ENCODE measurements at places on chromosomes 1 and 21. TPM values are rescaled to one million over a fixed set of nuclear protein-coding genes. Genes with fewer than 3 reads are reported as not detected.
A peak's percentile ranks its signal among the peaks of the same experiment; 100 is the strongest.

Gene GUCA2B
- 72.5 TPM for polyA plus RNA-seq

Gene TTC22
- 28.2 TPM for polyA plus RNA-seq

Gene FABP3
- polyA plus RNA-seq = 31.8 TPM

Gene HRNR
- 0.12 TPM for polyA plus RNA-seq

Gene LCE2A
- polyA plus RNA-seq = not detected

Gene AK5
- polyA plus RNA-seq = 4.2 TPM

Gene NR0B2
- polyA plus RNA-seq = 91.2 TPM

Gene FCRL4
- polyA plus RNA-seq = 0.07 TPM

Gene CYP4B1
- 2.3 TPM for polyA plus RNA-seq

DNA sequence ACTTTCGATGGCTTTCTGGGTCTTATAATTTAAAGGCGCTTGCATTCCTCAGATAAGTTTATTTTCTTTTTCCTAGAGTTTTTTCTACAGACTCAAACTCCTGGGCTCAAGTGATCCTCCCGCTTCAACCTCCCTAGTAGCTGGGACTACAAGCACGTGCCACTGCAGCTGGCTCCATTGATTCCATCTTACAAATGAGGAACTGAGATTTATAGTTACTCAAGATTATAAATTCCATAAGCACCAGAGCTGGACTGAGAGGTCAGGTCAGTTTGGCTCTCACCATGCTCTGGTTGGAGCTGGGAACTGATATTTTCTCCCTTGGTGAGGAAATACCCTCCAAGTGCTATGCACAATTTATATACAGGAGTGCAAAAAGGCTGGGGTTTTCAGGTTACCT is 13.4 kb upstream of the PRPF38B start:
- DNase-seq = no peak

GRCh38 chr1:45879885-45880598 is 76.6 kb downstream of the MAST2 start:
- no peak for DNase-seq

DNA sequence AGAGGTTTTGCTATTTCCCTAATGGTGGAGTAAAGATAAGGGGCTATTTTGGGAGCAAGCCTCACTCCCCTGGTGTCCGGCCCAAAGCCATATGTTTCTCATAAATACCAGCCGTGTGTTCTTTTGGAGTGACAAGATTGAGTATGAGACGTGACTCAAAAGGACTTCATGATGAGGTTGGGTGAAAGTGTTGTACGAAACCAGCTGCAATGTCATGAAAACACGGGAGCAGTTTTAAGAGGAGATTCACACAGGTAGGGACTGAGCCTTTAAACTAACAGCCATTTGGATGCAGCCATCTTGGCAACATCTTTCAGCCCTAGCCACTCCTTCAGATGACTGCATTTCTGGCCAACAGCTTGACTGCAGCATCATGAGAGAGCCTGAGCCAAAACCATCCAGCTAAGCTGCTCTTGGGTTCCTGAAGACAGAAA is 532.3 kb upstream of the USP24 start:
- no peak for DNase-seq

DNA sequence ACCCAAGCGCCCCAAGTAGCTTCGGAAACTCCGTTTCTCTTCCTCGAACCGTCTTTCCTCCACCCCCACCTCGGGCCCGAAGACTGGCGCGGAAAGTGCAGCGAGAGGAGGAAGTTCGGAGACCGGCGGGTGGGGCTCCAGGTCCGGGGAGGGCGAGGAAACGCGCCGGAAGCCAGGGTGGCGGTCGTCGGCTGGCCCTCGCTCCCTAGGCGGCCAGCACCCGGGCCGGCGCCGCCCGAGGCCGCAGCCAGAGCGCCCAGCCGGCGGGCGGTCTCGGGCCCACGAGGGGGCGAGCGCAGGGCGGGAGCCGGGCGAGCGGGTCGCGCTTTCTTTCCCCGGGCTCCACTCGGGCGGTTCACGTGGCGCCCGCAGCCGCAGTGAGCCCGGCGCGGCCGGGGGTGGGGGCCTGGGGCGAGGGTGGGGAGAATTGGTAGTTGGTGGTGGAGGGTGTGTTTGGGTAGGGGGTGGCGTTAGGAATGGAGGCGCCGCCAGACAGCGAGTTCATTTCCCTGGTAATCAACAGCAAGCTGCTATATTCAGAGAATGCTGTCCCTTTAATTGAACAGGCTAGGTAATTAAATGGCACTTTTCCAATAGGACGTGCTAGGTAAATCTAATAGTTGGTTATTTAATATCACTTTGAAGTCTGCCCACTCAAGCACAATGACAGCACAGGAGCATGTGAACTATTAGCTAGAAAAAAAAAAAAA is 6.7 kb downstream of the LMO4 start:
- DNase-seq = peak; percentile 72

DNA sequence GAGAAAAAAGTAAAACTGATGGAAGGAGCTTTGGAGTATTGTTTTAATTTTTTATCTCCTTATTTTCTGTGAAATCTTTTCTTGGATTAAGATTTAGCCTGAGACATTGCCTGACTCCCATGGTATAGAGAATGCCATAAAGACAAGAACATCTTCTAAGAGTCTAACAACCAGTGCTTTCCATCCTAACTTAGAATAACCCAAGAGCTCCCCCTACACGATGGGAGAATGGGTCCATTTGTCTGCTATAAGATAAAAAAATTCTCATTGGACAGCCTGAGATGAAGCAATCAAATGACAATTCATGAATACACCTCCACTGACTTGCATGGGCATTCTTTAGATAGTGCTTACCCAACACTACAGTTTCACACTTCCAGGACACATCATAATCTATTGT is 478.1 kb downstream of the TTLL7 start:
- DNase-seq = no peak

DNA sequence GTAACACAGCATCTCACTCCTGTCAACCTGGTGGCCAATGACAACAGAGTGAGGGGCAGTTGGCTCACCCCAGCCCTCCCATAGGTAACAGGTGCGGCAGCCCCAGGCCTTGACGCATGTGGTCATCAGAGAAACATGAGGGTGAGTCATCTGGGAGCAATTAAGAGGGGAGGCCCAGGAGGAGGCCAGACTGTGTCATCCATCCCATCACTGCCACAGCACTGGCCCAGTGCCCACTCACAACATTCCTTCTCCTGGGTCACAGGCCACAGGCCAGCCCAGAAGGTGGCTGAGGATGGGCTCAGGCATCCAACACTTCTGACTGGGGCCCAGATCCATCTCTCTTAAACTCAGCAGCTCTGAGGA is 17.1 kb downstream of the TEX35 start:
- peak; percentile 67 for DNase-seq

- no peak for DNase-seq
Measured at GRCh38 chr1:234779160-234779538, 169.2 kb upstream of the IRF2BP2 start.

DNA sequence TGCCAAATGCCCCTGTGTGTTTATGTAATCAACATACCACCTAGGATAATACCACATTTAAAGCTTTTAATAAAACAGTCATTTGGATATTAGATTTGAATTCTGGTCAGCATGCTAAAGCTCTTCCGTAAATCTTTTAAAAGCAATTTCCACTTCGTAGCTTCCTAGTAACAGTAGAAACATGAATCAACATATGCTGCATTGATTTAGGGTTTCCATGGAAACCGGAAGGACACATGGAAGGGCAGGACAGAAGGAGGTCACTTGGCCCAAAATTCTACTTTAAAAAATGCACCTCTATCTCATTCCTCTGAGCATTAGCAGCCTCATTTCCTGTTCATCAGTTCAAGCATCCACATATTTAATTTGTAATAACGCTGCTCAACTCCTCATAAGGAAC is 8.1 kb downstream of the RGS8 start:
- DNase-seq = no peak

GRCh38 chr1:177659281-177659680 is 310.6 kb downstream of the SEC16B start:
- DNase-seq = peak; percentile 7

DNA sequence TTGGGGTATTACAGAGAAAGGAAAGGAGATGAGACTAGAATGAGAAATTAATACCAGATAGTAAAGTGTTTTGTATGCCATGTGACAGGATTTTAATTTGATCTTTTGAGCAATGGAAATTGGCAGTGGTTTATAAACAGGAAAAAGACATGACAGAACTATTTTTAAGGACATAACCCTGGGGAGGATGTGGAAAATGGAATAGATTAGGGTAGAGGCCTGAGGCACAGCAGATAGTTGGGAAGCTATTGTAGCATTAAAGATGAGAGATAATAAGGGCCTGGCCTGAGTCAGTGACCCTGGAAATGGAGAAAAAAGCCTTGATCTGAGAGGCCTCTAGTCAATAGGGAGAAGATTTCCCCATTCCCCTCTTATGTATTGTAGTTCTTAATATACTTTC is 22.1 kb upstream of the KCNA3 start:
- DNase-seq = no peak

- DNase-seq = no peak
Measured at GRCh38 chr1:22975694-22976093, 3.0 kb upstream of the LACTBL1 start.

DNA sequence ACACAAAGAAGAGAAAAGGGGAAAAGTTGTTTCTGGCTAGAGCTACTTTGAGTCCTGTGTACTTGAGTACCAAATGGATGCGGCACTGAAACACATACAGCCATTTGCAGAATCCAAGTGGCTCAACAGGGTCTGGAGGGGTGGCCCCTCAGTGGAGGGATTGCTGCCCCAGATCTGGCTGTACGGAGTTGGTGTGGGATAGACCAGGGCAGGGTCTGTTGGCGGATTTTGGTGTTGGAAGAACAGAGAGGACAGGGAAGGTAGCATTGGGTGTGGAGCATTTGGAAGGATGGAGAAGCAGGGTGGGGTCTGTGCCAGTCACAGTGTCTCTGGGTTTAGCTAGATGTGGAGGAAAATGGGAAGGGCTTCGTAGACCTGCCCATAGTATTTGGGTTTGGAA is 220.5 kb downstream of the CAMTA1 start:
- no peak for DNase-seq

DNA sequence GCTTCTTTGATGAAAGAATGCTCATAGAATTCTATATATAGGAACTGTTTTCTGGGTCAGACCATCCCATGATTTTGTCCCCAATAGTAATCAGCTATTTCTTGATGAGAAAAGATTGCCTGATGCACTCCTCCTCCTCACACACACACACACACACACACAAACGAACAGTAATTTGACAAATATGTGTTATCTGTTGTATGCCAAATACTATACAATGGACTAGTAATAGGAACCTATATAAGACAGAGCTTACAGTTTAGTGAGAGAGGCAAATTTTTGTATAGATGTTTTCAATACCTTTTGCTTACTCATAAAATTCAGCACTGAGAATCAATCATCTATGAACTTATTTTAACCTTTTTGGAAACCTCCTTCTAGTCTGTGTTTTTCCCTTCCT is 76.8 kb downstream of the PLA2G4A start:
- no peak for DNase-seq

DNA sequence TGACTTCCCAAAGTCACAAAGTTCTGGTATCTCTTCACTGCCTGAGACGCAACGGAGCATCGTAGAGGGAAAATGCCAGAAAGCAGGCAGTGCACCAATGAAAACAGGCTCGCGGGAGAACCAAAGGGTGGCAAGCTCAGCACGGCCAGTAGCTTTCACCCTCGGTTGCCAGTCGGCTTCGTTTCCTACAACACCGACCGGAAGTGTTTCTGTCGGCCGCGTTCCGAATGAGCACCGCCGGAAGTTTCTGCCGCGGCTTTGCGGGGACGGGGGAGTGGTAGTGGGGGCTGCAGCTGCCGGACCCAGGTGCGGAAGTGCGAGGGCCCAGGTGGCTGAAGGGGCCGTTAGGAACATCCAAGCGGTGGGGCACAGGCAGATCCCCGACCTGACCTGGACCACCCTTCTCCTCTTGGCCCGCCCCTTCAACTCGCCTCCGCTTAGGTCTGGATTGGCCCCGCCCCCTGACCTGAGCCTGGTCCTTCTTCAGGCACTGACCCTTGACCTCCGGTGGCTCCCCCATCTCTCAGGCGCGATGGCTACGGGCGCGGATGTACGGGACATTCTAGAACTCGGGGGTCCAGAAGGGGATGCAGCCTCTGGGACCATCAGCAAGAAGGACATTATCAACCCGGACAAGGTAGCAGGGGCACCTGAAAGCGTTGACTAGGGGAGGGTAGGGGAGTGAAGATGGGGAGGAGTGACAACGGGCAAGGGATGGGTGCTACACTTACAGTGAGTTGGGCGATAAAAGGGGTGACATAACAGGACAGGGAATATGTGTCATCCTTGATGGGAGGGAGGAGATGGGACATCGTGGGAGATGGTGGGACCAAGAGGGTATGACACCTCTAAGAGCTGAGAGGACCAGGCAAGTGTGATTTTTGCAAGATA is at the start of gene DMAP1:
DMAP1 (plus strand) TSS at position 250 of the 891 bp plus-strand sequence; CDS start at position 533, 283 bp downstream.
- peak; percentile 82 for DNase-seq
